NCI-H1417 (cell line): ENCODE measurements at places on chromosomes 3 and 15.

- DNase-seq, result no peak
Observed at GRCh38 chr15:78811124-78811824, at the start of gene ADAMTS7. ADAMTS7 (minus strand) TSS chr15:78811464; CDS start chr15:78811220, 244 bp downstream.

- no peak for DNase-seq
Observed at GRCh38 chr3:23894254-23895061, 22.3 kb downstream of the NKIRAS1 start.

DNA sequence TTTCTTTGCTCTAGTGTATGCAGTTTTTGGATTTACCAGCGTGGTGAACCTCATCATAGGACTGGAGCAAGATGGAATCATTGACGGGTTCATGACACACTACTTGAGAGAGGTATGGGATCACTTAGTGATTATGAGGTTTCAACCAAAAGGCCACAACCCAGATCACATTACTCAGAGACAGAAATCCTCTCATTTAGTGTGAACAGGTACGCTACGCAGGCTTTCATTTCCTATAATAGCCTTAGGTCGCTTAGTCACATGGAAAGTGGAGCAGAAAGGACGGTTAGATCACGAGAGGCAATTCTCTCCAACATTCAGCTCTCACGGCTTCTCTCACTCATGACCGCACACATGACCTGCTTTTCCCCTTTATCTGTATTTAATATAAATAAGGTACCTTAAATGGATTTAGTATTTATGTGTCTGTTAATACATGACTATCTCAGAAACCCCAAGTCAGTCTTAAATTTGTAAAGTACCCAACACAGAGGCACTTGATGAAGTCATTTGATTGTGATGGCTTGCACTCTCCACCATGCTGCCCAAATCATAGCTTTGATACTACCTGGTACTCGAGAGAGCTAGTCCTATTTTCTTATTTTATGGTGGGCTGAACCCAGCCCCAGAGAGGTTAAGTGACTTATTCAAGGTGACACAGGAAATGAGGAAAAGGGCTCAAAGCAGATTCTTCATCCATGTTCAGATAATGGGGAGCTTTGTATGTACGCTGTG lies 8.6 kb downstream of the TM6SF1 start:
- no peak for DNase-seq

DNA sequence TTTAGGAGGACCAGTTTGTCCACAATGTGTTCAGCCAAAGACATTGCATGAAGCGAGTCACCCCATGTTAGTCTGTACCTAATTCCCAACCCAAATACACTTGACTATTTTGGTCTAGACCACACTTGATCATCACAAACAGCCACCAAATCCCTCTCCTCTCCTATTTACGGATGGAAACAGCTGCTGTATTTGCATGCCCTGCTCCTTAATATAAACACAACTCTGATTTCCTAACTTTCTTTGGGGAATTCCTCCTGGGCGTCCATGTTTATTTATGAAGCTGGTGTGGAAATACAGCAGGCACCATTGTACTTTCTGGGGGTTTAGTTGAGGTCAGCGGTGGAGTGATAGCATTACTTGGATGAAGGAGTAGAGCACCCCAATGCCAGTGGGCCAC lies 235.2 kb downstream of the TLE3 start:
- DNase-seq, result no peak

DNA sequence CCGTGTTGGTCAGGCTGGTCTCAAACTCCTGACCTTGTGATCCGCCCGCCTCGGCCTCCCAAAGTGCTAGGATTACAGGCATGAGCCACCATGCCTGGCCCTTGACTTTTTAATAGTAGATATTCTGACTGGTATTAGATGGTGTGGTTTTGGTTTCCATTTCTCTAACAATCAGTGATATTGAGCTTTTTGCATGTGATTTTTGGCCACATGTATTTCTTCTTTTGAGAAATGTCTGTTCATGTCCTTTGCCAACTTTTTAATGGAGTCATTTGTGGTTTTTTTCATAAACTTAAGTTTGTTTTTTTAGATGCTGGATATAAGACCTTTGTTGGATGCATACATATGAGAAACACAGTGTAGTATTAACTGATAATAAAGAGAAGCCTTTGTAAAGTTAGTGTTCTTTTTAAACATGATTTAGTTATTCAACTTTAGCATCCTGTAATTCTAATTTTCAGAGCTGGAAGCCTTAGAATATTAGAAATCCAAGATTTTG lies 280.8 kb downstream of the RBMS3 start:
- DNase-seq, result no peak

- no peak for DNase-seq
Observed at GRCh38 chr15:101044625-101045235, 125.6 kb downstream of the LRRK1 start.

- DNase-seq, result no peak
Observed at GRCh38 chr3:42161050-42161935, 70.1 kb downstream of the TRAK1 start.

GRCh38 chr3:66407611-66408218 lies 93.1 kb downstream of the LRIG1 start:
- DNase-seq, result peak; percentile 23

GRCh38 chr15:44726136-44726535 lies 10.2 kb upstream of the TRIM69 start:
- no peak for DNase-seq

DNA sequence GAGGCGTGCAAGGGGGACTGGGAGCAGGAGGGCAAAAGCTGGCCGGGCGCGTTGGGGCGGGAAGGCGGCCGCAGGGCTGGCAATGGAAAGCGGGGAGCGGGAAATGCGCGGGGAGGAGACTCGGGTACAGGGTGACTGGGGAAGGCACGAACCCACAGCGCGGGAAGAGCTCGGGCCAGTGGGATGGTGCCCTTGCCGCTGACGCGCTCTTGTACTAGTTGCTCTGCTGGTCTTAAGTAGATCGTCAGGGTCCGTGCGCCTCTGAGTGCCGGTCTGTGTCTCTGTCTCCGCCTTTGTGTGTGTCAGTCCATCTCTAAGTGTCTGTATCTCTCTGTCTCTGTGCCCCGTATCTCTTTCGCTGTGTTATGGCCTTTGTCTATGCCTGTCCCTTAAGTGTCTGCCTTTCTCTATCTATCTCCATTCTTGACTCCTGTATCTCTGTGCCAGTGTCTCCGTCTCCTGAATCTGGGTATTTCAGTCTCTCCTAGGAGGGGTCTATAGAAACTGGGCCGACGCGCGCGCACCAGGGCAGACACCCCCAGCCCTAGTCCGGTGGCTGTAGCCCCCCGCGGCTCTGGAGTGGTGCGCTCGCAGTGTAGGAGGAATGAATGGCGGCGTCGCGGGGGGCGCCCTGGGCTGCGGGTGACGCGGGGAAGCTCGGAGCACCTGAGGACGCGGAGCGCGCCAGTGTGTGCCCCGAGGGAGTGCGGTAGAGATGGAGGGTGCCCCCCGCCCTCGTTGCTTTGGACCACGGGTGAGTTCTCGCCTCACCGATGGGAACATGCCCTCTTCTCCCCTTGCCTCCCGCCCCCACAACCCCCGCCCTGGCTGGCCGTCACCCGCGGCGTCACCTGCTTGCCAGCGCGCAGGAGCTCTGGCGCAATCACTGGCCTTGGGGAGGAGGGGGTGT lies 756 bp upstream of the CAMK2N2 start:
- DNase-seq, result peak; percentile 92

DNA sequence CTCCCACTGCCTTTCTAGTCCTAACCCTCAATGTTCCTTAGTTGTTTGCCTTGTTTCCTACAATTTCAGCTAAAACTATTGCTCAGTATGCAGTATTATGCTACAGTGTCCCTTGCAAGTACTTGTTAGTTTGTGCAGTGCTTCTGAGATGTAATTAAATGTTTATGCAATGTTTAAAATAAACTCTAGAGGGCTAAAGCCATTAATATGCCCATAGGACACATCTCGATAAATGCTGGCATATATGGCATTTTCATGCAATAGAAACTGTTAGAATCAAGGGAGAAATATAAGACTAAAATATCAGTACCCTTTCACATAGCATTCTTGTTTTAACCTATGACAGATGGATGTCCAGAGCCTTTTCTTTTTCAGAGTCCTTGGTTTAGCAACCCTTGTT lies 59.8 kb upstream of the ACKR4 start:
- DNase-seq, result no peak

DNA sequence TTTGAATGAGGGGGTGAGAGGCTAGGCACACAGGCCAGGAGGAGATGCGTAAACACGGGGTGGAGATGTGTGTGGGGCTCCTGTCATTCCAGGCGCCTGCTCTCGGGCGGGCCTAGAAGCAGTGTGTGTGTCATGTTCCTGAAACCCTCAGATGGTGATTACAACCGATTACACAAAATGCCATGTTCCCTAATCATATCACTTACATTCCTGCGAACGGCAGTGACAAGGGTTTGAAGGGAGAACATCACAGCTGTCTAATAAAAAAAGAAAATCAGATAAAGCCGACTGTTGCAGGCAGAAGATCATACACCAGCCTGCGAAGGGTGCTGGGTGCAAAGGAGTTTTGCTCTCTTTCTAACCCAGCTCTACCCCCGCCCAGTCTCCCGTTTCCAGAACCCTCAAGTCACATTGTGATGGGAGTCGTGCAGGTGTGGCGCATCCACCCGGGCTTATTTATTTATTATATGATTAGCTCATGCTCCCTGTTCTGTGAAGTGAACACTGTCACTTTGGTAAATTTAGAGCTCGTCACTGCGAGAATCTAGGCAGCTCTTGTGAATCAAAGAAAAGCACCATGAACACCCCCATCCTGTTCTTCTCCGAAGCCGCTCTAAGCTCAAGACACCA lies 140.3 kb downstream of the NR2F2 start:
- DNase-seq, result no peak

DNA sequence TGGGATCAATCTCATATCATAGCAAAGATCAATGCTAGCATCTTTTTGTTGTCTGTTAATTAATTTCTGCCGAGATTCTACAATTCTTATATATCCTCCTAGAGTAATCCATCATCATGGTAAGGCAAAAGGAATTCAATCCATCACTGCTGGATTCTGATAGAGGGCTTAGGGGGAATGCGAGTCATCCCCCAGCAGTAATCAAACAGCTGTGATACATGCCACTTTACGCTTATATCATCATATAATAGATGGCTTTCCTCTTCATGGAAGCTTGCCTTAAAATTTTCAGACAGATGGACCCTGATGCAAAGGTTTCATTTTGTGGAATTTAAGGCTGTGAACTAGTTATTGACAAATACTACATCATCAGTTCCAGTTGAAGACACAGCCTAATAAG lies 645.9 kb downstream of the CADM2 start:
- no peak for DNase-seq

DNA sequence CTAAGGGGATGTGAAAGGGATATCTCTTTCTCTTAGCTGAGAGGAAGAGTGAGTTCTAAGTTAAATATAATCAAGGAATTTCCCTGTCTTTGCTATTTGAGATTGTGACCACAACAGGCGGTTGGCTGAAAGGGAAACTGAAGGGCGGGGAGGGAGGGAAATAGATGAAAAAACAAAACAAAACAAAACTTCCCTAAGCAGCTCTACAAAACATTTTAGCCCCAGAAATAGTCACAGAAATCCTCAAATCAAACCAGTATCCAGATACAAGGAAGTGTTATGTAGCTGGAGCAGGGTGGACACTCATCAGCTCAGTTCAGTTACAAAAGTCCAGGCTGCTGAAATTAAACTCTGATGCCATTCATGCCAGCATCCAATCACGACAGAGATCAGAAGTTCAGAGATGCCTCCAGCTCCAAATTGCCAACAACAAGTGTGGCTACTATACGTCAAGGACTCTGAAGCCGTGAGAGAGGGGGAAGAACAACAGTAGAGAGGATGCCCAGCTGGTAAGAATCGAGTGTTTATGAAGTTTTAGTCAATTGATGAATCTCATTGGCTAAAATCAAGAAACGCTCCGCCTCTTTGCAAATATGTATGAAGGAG lies 319 bp upstream of the TP63 start:
- DNase-seq, result no peak

DNA sequence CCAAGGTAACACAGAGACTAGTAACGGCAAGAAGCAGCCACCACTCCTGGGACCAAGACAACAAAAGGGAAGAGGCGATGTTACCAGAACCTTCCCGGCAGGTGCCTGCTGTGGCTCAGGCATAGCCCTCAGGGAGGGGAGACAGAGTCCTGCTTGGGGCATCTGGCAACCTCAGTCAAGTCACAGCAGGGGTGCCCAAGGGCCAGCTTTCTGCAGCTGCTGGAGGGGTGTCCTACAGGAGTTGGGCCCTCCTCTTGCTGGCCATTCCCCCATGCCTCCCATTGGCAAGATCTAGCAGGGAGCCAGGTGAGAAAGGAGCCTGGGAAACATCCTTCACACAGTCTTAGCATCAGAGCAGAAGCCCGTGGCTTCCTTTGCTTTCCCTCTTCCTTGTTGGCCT lies 197.3 kb upstream of the IL12A start:
- DNase-seq, result no peak

- no peak for DNase-seq
Observed at GRCh38 chr3:173398111-173398479, 551 bp downstream of the NLGN1 start.
